ENCODE measurements at places on chromosomes 12 and 14.

DNA sequence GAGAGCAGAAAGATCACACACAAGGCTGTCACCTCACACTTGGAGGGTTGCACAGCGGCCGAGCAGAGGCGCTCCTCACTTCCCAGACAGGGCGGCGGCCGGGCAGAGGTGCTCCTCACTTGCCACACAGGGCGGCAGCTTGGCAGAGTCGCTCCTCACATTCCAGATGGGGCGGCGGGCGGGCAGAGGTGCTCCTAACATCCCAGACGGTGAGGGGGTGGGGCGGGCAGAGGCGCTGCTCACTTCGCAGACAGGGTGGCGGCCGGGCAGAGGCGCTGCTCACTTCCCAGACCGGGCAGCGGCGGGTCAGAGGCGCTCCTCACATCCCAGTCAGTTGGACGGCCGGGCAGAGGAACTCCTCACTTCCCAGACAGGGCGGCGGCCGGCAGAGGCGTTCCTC is 9.1 kb downstream of the TMBIM4 start:
- DNase-seq, result no peak

DNA sequence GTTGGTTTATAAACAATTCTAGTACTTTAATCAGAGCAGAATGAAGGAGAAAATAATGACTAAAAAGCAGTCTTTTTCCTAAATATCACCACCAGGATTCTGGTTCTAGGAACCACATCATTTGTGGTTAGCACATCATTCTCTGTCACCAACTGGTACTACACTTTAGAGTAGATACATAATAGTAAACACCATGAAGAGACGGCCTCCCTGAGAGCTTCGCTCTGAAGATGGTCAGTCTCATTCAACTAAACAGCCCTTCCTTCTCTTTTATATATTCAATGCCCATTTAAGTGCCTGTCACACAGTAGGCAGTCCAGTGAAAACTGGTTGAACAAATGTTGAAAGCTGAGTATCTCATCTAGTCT is 10.9 kb downstream of the SLC38A2 start:
- no peak for DNase-seq

GRCh38 chr14:103730490-103731035 is 15.0 kb downstream of the ZFYVE21 start:
- DNase-seq, result no peak

DNA sequence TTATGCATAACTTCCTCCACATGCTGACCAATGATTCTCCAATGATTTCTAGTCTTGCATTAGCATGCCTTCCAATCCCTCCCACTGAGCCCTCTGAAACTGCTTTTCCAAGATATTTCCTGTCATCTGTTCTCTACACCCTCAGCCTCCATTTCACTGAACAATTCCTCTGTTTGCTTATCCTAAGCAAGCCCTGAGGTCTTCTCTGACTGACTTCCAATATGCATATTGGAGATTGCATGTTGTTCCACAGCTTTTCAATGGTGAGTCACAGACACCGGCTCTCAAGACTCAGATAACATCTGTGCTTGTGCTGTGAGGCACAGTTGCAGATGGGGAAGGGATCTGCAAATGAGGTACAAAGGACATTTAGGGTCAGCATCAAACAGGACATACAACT is 141.0 kb downstream of the SLC16A7 start:
- DNase-seq, result peak; percentile 35

DNA sequence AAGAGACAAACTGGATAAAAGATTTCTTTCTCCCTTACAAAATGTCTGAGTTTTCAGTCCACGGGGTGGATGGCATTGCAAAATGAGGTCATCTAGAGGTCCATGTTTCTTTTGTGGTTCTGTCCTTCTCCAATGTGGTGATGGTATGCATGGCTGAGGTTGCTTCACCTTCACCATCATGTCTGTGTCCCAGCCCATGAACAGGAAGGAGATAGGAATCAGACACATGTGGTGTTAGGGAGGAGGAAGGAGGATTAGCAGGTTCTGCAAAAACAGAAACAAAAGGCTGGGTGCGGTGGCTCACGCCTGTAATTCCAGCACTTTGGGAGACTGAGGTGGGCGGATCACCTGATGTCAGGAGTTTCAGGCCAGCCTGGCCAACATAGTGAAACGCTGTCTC is 11.0 kb upstream of the AEBP2 start:
- DNase-seq, result no peak

GRCh38 chr12:132710043-132710404 is 618 bp upstream of the PGAM5 start:
- no peak for DNase-seq

- DNase-seq, result no peak
Measured at GRCh38 chr12:51911307-51911706, 4.0 kb downstream of the ACVRL1 start.

DNA sequence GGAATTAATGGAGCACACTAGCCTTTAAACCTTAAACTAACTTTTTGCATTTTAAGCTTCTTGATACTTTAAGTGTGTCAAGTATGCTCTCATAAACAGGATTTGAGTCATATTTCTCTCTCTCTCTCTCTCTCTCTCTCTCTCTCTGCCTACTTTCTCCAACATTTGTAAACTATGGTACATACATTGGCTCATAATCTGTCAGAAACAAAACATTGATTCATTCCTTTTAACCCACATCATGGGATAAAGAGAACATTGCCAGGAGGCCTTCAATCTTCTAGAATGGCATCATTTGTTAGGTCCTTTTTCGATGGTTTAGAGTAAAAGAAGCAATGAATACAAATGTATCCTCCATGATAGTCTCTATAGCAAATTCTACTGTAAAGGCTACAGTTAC is 81.6 kb upstream of the RERGL start:
- no peak for DNase-seq

DNA sequence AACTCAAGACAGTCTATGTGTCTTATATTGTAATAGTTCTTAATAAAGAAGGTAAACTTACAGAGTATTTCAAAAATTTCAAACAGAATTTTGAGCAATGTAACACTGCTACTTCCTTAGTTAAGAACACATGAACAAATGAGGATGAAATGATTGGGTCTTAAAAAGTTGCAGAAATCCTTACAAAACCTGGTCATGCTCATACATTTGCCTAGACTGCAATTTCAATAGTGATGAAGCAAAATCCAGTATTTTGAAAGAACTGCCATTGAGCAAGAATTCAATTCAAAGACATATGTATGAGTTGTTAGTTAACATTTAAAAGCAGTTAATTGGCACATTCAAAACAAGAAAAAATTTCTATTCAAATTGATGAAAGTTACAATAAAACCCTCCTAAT is 17.8 kb upstream of the HIF1A start:
- DNase-seq, result no peak

- DNase-seq, result no peak
Measured at GRCh38 chr12:49959685-49960473, 1.8 kb upstream of the AQP5 start.

DNA sequence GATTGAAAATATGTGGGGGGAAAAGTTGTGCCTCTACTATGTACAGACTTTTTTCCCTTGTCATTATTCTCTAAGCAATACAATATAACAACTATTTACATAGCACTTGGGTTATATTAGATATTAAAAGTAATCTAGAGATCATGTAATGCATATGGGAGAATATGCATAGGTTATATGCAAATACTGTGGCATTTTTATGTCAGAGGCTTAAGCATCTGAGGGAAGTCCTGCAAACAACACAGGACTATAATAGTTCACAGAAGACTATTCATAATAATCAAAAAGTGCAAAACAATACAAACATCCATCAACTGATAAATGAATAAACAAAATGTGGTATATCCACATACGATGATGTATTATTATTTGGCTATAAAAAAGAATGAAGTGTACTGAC is 33.7 kb downstream of the YAF2 start:
- no peak for DNase-seq

DNA sequence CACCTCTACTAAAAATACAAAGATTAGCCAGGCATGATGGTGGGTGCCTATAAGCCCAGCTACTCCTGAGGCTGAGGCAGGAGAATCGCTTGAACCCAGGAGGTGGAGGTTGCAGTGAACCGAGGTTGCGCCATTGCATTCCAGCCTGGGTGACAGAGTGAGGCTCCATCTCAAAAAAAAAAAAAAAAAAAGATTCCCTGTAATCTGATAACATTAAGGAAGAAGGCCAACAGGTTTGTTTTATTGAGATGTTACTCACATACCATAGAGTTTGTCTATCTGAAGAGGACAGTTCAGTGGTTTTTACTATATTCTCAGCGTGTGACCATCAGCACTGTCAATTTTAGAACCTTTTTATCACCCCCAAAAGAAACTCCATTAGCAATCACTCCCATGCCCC is 37.5 kb downstream of the TSPAN9 start:
- DNase-seq, result no peak

- peak; percentile 82 for DNase-seq
Measured at GRCh38 chr12:12803186-12803585, 10.0 kb upstream of the DDX47 start.

DNA sequence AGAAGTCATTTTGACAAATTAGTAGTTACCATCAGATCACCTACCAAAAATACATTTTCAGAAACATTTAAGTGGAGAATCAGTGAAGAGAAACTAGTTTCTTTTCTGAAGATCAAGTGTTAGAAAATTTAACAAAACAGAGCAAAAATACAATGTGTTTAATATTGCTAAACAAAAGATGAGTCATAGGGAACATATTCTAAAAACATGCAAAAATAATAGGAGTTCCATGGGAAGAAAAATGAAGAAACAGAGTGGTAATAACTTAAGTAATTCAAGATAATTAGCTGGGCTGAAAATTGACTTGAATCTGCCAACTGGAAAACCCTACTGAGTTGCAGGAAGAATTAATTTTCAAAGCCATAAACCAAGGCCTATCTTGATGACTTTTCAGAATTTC is 111.5 kb upstream of the KITLG start:
- no peak for DNase-seq

DNA sequence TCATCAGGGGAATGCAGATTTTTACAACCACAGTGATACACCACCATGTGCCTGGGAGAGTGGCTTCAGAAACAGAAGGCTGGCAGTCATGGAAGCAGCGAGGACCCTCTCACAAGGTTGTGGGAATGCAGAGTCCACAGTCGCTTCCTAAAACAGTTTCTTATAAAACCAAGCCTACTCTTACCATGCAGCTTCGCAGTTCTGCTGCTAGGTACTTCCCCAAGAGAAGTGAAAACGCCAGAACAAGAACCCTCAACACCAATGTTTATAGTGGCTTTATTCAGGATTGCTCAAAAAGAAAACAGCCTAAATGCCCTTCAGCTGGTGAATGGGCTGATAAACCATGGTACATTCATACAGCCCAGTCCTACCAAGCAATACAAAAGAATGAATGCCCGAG is 87.2 kb downstream of the DDX51 start:
- no peak for DNase-seq

DNA sequence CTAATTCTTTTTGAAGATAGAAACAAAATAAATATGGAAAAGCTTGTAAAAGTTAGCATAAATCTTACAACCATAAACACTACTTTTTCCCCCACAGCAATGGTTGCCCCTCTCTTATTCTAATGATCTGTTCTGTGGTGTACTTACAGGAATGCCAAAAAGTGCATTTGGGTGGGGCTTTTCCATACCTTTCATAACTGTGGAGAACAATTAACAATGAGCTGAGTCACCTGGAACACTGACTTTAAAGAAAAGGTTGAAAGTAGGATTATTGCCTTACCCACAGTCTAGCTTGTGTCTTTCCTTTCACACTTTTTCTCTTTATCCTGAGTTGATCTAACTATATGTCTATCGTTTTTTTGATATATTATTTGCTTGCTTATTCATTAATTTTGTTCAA is 86.9 kb downstream of the TPH2 start:
- no peak for DNase-seq

DNA sequence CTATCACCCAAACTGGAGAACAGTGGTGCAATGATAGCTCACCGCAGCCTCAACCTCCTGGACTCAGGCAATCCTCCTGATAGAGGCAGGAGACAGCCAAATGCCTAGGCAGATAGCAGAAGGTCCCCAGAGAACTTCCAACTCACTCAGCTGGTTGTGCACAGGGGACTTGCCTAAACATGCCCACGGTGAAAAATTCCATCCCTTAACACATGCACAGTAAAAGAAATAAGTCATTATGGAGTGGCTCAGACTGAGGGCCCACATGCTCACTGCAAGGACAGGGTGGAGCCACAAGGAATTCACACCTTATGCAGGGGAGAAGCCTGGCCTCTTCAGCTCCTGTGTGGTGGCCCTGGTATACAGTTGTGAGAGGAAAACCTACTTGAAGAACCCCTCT is 525.8 kb upstream of the ATP2B1 start:
- no peak for DNase-seq

GRCh38 chr12:49946497-49946896 is 4.0 kb upstream of the AQP2 start:
- no peak for DNase-seq

DNA sequence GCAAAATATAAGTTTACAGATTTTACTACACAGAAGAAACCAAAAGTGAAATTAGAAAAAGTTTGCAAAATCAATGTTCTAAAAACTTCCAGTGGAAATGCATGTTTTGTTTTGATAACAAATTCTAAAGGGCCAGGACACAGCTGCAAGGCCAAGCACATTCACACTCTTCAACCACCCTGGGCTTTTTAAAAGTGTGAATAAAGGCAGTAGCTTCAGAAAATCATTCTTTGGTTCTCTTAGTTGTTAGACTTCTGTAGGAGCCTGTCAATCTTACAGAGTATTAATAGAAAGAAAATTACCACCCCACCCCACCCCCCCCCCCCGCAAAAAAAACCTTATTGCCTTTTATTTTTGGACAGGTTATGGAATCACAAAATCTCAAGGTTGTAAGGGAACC is 105.2 kb upstream of the EGLN3 start:
- no peak for DNase-seq

GRCh38 chr14:87449016-87449415 is 544.0 kb downstream of the GALC start:
- no peak for DNase-seq

DNA sequence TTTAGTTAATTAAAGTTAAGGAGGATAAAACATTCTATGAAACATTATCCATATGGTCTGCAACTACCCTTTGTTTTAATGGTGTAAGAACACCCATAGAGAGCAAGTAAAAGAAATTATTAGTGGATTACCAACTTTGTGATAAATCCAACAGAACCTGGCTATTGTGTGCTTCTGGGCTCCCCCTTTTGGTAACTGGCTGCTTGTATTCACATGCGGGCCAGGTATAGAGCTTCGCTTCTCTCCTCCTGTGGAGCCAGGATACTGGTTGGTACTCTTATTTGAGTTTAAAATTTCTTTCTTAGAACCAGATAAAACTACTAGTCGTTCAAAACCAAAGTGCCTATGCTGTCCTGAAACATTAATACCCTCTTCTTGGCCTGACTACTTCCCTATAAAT is 81.0 kb downstream of the PTPRR start:
- DNase-seq, result no peak

- peak; percentile 43 for DNase-seq
Measured at GRCh38 chr12:90366286-90366685, 588.7 kb downstream of the CCER1 start.

GRCh38 chr12:4356041-4356327 is 23.5 kb downstream of the FGF23 start:
- DNase-seq, result peak; percentile 26

DNA sequence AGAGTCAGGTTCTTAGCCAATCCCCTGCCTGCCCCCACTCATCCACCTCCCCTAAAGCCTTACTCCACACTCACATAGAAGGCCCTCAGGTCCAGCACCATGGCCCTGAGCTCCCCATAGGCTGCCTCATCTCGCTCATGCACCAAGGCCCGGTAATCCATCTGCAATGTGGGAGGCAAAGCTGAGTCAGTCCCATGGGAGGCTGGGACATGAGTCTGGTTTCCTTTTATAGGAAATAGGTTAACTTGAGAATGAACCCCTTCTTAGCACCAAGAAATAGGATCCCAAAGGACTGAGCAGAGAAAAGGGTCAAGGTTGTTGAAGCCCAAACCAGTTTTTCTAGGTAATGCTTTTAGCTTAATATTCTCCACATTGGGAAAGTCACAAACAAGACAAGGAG is 2.1 kb upstream of the EMC9 start:
- no peak for DNase-seq
